Cerebellar cortex (tissue), 1 donor: ENCODE measurements at places on chromosomes 7 and 10.
A peak's percentile ranks its signal among the peaks of the same experiment; 100 is the strongest.

DNA sequence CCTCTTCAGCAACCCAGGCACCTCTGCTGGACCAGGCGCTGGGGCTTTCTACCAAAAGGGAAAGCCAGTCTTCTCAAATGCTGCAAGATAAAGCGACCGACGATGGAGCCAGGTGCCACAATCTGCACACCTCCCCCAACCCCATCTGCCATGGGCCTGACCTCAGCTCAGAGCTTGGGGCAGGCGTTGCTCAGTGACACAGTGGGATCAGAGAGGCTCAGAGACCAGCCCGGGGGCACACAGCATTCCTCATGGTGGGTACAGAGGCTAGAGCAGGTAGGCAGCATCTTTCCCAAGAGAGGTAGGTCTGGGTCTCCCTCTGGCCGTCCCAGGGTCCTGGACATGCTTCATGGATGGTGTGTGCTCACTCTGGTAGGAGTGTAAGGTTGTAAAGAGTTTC is 56.3 kb downstream of the ZMIZ1 start:
- no peak for DNase-seq

DNA sequence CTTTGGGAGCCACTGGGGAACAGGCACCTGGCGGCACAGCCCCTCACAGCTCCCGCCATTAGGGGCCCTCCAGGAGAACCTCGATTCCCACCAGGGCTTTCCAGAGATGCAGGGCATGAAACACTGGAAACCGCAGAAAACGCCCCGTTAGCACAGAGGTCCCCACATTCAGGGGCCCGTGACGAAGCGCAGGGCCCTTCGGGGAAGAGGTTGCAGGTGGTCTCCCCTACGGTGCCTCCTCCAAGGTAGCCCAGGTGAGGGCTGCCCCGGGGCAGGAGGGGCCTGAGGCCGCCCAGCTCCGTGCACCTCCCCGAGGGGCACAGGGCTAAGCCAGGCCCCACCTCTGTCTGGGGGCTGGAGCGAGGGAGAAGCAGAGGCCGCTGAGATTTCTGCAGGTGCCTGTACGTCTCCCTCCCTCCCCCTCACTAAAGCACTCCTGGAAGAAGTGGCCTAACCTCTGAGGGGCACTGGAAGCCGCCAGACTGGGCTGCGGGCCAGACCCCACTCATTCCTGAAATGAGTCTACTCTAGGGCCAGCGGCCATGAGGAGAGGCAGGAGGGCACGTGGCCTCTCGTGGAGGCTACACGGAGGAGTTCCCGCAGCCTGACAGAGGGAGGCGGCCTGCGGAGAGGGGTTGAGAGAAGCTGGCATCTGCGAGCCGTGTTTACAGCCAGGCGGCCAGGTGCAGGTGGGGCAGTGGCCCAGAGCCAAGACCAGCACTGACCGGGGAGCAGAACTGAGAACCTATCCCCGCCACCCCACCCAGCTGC is 6.9 kb downstream of the PDGFA start:
- peak; percentile 38 for DNase-seq

GRCh38 chr10:72336259-72337038 is 18.3 kb downstream of the DNAJB12 start:
- DNase-seq: no peak

DNA sequence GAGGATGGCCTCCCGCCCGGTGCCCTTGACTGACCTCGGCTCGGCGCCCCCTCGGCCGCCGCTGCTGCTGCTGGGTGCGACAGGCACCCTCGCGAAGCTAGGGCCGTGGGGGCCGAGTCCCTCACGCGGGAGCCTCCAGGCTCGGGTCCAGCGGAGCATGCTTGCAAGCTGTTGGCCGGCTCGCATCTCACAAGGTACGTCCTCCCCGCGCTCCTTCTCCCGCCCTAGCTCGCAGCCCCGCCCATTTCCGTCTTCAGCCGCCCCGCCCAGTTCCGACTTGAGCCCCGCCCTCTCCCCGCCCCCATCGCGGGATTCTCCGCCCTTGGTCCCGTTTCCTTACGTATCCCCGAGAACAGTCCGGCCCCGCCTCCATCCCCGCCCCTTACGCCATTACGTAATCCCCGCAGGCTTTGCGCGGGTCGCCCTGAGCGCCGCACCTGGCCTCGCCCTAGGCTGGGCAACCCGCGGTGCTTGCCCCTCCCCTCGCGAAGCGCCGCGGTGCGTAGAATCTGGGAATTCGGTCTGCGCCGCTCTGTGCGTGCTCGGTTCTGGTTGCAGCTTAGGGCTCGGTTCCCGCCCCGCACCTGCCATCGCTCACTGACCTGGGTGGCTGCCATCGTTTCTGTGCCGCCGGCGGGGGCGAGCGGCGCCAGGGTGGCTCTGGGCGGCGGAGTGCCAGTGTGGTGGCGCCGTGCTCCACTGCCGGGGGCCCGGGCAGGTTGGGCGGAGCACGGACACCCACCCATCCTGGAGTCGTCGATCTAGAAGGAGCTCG is at the start of gene ABHD11:
ABHD11 (minus strand) TSS at position 191 of the 775 bp plus-strand sequence; CDS start at position 159, 32 bp downstream.
- peak; percentile 99 for DNase-seq

GRCh38 chr7:16411391-16411790 is 9.9 kb downstream of the CRPPA start:
- no peak for DNase-seq

- no peak for DNase-seq
Measured at GRCh38 chr7:156578578-156578940, 62.0 kb upstream of the RNF32 start.

- no peak for DNase-seq
Measured at GRCh38 chr7:126483972-126484371, 768.8 kb downstream of the GRM8 start.

DNA sequence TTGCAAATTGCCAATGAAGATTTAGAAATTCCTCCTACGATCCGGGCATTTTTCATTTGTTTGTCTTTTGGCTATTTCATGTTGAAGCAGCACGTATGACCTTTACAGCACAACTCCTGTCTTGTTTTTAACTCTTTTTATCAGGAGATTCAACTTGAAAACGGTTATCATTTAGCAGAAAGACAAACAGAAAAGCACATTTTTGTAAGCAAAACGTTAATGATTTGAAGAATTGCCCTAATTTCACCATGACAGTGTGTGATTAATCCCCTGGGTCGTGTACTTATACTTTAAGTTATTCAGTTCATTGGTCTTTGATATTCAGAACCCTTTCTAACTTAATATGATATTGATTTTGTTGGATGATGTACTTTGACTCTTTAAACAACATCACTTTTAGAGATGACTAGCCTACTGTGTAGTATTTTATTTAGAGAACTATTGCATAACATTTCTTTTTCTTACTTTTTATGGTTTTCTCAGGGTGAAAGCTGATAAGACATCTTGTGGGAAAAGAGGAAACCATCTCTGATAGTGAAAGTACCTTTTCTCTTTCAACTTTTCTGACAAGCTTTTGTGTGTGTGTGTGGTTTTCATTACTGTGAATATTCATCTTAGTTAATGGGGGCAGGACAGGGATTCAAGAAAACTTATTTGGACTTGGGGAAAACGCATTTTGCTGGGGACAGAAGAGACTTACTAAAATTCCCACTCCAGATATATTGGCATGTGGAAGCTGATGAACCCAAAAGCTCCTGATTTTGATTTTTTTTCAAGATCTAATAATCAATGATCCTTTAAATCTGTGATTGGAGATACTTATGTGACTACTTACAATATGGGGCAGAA is 8.1 kb downstream of the HHEX start:
- no peak for DNase-seq

DNA sequence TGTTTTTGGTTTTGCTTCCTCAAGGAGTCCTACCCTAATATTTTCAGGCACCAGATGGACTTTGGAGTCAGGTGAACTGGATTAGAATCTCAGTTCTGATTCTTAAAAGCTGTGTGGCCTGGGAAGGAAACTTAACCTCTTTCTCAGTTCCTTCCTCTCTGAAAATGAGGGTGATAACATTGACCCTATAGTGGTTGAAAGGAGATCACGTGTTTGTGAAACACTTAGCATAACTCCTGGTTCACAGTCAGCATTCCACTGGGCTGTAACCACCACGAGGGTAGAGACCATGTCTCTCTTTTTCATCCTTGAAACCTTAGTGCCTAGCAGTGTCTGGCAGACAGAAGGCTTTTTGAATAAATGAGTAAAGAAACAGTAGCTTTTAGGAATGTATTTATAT is 16.7 kb downstream of the LSMEM1 start:
- no peak for DNase-seq

- no peak for DNase-seq
Measured at GRCh38 chr10:17073725-17074540, 55.7 kb downstream of the CUBN start.
